Stimulated activated CD8-positive, alpha-beta memory T cell treated with anti-CD3 and anti-CD28 coated beads, Interleukin-2, amount 100 ng/mL, for 1 hour (primary cell): ENCODE measurements at places on chromosomes 11 and 22.

- no peak for DNase-seq
Measured at GRCh38 chr22:24146194-24146616, 35.1 kb upstream of the SUSD2 start.

GRCh38 chr22:38567531-38568285 is 2.3 kb downstream of the DMC1 start:
- no peak for DNase-seq

DNA sequence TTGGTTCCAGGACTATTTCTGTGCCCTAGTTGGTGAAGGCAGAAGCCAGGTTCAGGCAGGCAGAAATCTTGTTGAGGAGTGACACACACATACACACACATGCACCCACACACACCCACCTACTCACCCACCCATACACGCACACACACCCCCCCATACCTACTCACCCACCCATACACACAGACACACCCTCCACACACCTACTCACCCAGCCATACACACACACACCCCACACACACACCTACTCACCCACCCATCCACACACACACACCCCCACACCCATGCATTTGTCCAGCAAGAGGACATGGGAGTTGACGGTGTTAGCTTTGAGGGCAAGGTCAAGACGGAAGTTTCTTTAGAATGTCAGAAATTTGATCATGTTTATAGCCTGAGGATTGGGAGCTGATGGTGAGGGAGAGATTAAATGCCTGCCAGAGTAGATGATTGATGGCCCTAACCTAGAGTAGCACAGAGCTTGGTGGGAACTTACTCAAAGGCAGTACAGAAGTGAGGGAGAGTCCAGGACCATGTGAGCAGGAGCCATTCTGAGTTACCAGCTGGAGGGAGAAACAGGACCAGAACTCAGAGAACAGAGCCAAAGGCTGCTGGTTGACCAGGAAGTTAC is 68.9 kb downstream of the CYB5R2 start:
- DNase-seq = no peak

DNA sequence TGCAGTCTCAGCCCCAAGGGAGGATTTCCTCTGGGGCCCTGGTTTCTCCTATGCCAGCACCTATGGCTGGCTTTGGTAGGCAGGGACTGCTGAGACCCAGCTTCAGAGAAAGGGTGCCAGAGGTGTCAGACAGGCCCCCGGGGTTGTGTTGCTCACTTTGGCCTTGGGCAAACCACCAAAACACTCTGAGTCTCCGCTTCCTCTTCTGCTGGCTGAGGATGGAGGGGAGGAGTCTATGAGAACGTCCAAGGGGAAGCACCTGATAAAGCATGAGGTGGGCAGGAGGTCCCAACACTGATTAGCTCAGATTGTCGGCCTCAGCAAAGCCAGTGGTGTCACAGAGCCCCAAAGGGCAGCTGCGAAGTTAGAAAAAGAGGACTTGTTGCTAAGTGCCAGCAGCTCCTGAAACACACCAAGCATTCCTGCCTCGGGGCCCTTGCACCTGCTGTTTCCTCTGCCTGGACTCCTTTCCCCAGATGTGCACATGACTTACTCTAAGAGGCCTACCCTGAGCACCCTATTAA is 10.5 kb downstream of the SMTNL1 start:
- DNase-seq = no peak

- no peak for DNase-seq
Measured at GRCh38 chr11:107040433-107041087, 22.3 kb upstream of the GUCY1A2 start.

DNA sequence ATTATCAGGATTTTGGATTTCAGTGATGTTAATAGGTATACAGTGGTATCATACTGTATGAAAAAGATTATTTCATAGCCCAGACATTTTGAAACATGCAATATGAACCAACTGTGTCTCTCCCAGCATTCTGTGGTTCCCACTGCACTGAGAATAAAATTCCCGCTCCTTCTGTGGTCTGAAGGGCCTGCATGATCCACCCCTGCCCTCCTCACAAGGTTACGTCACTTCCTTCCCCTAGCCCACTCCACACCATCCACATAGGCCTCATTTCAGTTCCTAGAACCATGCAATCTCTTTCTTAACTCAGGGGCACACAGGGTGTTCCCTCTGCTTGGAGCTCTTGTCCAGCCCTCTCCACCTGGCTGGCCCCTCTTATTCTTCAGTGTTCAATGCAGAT is 103.1 kb downstream of the TSPAN18 start:
- no peak for DNase-seq

DNA sequence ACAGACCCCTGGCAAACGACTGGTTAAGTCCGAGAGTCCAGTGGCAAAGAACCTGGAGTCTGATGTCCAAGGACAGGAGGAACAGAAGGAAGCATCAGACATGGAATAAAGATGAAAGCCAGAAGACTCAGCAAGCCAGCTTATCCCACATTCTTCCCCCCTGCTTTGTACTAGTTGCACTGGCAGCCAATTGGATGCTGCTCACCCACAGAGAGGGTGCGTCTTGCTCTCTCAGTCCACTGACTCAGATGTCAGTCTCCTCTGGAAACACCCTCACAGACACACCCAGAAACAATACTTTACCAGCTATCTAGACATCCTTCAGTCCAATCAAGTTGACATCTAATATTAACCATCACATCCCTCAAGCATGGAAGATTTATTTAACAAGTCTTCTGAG is 1265.8 kb upstream of the CNTN5 start:
- DNase-seq = no peak

DNA sequence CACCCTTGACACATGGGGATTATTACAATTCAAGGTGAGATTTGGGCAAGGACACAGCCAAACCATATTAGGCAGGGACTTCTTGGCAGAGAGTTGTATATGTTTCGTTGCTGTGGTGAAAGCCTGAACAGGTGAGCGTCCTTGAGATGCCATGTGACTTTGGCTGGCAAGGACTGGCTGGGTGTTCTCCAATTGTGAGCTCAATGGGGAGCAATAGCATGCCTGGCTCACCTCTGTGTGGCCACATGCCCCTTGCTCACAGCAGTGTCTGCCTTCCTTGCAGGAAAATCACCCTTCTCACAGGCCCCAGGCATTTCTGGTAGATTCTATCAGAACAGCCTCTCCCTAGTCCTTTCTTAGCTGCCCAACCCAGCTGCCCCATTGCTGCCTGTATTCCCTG is 105.5 kb downstream of the PARVA start:
- no peak for DNase-seq

- DNase-seq = no peak
Measured at GRCh38 chr11:91433284-91434010, 791.2 kb upstream of the FAT3 start.

DNA sequence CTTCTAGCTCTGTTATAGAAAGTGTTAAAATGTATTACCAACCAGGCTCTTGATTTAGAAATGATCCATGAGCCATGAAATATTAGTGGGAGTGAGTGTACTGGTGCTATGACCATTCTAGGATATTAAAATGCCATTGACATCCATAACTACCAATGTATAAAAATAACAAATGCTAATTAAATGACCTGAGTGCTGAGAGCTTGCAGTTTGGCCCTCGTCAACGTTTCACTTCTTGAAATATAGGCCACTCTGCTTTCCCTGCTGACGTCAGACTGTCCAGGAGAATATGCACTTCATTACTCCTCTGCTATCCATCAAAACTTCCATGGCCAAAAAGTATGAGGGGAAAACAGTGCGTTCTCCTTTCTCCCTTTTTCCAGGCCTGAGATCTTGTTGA is 563.1 kb downstream of the METTL15 start:
- DNase-seq = no peak

- peak; percentile 26 for DNase-seq
Measured at GRCh38 chr11:35047179-35047578, 91.8 kb upstream of the CD44 start.

DNA sequence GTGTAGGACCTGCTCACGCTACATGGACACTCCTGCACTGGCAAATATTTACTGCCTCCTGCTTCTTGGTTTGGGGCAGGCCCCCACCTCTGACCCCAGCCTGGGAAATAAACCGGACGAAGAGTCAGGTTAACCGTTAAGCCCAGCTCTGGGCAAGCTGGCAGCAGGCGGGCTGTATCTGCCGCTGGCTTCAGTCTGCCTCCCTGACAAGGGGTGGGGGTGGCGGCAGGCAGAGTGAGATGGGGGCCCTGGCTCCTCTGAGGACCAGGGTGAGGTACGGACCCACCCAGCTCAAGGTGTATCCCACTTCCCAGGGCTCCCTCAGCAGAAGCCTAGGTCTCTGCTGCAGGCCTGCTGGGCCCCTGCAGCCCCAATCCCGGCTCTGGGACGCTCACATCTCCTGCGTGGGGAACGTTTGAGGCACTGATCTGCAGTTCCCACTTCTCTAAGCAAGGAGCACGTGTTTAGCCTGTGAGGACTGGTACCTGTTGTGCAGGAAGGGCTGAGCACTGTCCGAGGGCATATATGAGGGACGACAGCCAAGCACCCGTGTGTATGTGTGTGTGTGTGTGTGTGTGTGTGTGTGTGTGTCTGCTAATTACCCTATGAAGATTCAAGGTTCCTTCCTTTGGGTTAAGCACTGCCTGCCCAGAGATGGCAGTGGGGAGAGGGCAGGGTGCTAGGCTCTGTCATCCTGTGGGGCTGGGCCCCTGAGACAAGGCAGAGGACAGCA is 1.1 kb upstream of the LRRC75B start:
- DNase-seq = no peak

DNA sequence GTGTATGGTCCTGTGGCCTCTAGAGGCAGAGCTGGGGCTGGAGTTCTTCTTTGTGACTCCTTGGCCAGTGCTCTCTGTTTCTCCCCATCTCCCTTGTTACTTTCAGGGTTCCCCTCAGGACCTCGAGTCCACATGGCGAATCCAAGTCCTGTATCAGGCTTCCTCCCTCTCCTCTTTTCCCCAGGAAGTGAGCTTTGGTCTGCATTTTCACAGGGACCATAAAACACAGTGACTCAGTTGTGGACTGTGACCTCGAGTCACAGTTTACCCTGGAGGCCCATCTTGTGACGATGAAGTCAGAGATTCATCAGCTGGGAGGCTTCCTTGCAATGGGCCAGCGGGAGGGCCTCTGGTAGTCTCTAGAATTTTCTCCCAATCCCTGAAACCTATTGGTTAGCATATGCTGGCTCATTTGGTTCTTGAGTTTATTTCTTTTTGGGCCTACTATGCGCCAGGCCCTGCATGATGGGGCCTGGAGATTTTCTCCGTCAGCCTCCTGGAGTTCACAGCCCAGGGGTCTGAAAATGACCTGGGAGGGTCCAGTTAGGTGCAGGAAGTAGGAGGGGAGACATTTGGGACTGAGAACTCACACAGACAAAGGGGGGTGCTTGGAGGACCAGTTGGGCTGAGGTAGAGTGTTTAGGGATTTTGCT is 100.8 kb downstream of the KIAA1671 start:
- no peak for DNase-seq

DNA sequence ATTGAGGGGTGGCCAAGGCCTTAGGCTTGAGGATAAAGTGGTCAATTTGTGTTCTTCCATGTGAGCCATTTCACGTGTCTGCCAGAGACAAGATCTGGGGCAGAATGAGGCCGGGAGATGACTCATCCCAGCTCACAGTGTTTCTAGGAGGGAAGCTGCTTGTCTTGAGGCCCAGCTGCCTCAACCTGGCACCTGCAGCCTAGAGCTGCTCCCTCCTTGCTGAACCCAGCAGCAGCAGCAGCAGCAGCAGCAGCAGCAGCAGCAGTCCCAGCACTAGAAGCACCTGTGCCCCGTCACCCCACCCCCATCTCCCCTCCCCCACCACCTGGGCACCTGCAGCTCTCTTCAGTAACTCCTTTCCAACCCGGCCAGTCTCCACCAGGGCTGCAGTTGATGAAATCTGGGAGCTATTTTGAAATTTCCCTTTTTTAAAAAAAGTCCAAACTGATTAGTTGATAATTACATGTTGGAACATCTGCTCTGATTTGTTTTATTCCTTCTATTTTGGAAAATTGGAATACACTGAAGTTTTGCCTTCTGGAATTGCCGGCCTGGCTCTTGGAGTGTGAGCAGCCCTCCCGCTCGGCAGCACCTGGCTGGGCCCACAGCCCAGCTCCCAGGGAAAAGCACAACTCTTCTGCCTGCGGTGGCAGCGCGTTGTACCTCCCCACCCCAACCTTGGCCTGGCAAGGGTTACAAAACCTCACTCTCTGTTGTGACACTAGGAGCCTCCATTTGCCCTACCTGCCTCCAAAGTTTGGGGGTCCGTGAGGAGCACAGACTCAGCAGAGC is 143.5 kb downstream of the NXPE2 start:
- no peak for DNase-seq

DNA sequence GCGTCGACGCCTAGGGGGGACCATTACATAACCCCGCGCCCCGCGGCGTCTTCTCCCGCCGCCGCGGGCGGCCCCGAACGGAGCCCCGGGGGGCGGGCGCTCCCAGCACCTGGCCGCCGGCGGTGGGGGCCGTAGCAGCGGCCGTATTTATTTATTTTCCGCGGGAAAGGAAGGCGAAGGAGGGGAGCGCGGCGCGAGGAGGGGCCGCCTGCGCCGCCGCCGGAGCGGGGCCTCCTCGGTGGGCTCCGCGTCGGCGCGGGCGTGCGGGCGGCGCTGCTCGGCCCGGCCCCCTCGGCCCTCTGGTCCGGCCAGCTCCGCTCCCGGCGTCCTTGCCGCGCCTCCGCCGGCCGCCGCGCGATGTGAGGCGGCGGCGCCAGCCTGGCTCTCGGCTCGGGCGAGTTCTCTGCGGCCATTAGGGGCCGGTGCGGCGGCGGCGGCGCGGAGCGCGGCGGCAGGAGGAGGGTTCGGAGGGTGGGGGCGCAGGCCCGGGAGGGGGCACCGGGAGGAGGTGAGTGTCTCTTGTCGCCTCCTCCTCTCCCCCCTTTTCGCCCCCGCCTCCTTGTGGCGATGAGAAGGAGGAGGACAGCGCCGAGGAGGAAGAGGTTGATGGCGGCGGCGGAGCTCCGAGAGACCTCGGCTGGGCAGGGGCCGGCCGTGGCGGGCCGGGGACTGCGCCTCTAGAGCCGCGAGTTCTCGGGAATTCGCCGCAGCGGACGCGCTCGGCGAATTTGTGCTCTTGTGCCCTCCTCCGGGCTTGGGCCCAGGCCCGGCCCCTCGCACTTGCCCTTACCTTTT is at the start of gene EP300:
Gene EP300, plus strand, starts transcription at position 570 of the 795 bp plus-strand sequence. CDS start 413 bp downstream, outside the sequence.
- DNase-seq = peak; percentile 69

- no peak for DNase-seq
Measured at GRCh38 chr22:30574997-30575671, 669 bp upstream of the GAL3ST1 start.

DNA sequence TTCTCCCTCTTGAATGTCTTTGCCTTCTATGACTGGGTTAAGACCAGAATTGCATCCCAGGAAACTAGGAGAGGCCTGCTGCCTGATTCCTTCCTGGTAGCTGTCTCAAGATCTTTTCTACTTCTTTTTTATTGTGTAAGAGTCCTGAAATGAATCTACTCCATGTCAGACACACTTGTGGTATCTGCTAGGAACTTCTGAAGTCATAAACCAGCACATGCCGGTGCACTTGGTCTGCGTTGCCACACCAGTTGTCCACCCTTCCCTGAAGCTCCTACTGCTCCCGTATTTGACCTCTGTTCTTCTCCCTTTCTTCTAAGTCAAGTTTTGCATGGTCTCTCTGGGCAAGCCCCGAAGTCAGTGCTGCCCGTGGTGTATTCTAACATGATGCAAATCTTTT is 644.2 kb downstream of the ETS1 start:
- DNase-seq = no peak
